Activated naive CD8-positive, alpha-beta T cell treated with anti-CD3 and anti-CD28 coated beads, Interleukin-2, amount 10 ng/mL, durations not matched to agents 7 days and 5 days (primary cell): ENCODE measurements at places on chromosomes 4 and X. TPM values are rescaled to one million over a fixed set of nuclear protein-coding genes. Genes with fewer than 3 reads are reported as not detected.

The RTL9 gene
- total RNA-seq: not detected

The ZCCHC12 gene
- total RNA-seq: not detected

The PNMA3 gene
- total RNA-seq: 5.7 TPM

The GPC4 gene
- not detected for total RNA-seq

The TCEAL1 gene
- 10.1 TPM for total RNA-seq

The HHIP gene
- total RNA-seq: not detected

The GRPR gene
- not detected for total RNA-seq

The MTM1 gene
- 34.5 TPM for total RNA-seq

The ANK2 gene
- total RNA-seq: 1.8 TPM

The HPGDS gene
- total RNA-seq: not detected

The ADH1B gene
- total RNA-seq: not detected
